ENCODE measurements at places on chromosomes 2 and 18.

DNA sequence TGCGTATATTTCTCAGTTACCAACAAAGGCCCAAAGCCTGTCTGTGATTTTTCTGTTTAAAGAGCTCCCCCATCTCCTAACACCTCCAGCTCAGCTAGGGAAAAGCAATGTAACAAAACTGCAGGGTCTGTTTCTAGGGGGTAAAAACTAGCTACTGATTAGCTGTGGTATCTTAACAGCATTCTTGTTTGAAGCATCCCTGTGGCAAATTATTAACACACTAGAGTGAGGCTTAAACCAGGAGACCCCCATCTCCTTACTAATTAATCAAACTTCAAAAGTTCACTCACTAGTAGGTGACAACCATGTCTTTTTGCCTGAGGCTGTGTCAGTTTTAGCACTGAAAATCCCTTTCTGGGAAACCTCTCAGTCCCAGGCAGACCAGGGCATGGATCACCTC lies 186.2 kb upstream of the PARD3B start:
- H3K36me3 ChIP-seq: no peaks in the 10 kb centered on the region
- no peak overlapping the region for H3K27ac ChIP-seq
- no peaks in the 10 kb centered on the region for H3K27me3 ChIP-seq
- H3K4me3 ChIP-seq: no peak overlapping the region
- peaks cover 7% of the 10 kb centered on the region for H3K4me1 ChIP-seq

- H3K36me3 ChIP-seq: no peaks in the 10 kb centered on the region
- no peak overlapping the region for H3K4me3 ChIP-seq
- no peaks in the 10 kb centered on the region for H3K4me1 ChIP-seq
- no peaks in the 10 kb centered on the region for H3K27me3 ChIP-seq
Measured at GRCh38 chr2:50391556-50391955, 640.4 kb downstream of the NRXN1 start.

DNA sequence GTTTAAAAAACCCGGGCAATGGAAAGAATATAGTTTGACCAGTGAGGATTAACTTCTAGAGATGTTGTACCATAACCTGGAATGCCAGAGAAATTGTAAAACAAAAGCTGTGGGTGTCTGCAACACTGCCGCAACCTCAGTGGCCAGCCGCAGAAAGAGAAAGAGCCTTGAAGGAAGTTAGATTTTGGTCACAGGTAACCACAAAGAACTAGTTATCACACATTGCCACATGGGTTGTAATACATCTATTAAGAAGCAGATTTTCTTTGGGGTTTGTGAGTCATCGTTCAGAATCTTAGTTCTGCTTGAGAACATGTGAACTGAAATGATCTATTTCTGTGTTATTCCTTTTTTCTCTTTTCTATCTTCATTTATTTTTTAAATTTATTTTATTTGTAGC lies 222.9 kb upstream of the AGAP1 start:
- H3K36me3 ChIP-seq: no peaks in the 10 kb centered on the region
- H3K4me1 ChIP-seq: no peaks in the 10 kb centered on the region
- DNase-seq: no peak
- H3K4me3 ChIP-seq: no peak overlapping the region

DNA sequence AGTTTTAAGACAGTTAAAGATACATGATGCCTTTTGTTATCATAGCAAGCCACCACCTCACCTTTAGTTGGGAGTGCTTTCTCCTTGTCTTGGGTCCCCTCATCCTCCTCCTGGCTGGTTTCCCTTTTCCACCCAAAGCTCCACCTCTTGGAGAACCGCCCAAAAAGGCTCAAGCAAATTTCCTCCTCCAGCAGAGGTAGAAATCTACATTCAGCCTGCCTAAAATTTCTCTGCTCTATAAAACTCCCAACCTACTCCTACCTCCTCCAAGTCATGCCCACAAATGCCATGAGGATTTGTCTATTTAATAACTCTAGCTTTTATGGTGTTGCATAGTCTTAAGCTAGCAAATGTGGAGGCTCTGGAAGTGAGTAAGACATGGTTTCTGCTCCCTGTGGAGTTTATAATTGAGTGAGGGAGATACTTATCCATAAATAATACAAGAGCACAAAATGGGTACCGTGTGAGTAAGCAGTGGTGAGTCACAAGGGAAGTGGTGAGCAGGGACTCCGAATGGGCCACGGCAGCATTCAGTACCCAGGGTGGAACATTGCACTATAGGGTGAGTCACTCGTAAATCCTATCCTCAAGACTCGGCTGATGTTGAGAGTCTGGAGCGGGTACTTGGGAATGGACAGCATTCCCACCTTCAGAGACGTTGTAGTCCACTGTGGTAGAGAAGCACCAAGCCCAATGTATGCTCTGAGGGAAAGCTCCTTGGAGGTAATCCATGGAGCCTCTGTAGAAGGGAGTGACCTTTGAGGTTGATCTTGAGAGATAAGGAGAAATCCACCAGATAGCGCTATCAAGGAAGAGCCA lies 146.3 kb downstream of the RTN4 start:
- H3K36me3 ChIP-seq: no peaks in the 10 kb centered on the region
- DNase-seq: no peak
- no peaks in the 10 kb centered on the region for H3K27me3 ChIP-seq
- H3K4me1 ChIP-seq: peaks cover 14% of the 10 kb centered on the region
- H3K27ac ChIP-seq: peak overlapping the region; percentile 55
